ENCODE measurements at places on chromosomes 12 and 14.

DNA sequence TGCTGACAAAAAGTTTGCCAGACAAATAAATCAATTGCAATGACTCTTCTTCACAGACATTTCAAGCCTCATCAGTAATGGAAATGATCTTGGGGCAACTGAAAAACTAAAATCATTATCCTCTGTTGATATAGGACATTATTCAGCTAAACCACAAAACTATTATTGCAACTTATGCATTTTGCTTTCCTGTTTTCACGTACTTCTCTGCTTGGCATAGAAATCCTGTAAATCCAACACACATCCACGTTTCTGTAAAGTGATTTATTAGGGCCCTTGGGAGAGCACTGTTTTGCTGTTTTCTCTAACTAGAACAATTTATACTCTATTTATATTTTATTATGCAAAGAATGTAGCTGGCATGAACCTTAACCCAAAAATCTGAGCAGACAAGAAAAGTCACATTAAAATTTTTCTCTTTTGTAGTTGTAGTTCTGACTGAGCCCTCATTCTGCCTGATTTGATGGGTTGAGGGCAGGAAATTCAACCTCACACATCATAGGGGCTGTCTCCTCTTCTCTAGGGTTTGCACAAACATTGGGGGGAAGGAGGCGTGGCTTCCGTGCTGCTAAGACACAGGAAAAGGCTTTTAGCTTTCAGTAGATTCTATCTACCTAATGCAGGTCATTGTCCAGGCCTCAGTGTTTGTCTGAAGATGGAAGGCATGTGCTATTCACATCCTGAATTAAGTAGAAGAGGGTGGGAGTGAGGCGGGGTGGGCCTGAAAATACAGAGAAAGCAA lies 11.5 kb upstream of the NUP107 start:
- peak; percentile 39 for DNase-seq

DNA sequence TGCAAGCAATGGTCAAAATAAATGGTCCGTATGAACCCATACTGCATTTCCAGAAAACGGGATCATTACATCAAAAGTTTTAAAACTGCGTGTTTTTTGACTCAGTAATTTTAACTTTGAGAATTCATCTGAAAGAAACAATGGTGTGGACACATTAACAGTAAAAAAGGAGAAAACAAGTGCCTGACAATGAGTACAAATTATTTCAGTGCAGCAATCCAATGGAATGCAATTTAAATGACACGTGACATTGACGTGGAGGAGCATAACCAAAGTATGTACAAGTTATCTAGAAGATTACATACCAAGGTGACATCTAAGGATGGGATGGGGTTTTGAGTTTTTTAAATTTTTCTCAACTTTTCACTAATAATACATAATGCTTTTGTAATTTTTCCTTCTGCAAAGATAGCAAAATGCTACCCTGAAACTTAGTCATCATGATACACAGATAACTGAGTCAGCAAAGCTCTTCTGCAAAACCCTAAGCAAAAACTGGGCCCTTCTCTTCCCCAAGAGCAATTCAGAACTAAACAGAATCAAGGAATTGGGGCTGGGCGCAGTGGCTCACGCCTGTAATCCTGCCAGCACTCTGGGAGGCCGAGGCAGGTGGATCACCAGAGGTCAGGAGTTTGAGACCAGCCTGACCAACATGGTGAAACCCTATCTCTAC lies 20.4 kb downstream of the HNRNPC start:
- DNase-seq = no peak

- no peak for DNase-seq
These were observed 125.9 kb downstream of the ALX1 start for GRCh38 chr12:85405781-85406522.

DNA sequence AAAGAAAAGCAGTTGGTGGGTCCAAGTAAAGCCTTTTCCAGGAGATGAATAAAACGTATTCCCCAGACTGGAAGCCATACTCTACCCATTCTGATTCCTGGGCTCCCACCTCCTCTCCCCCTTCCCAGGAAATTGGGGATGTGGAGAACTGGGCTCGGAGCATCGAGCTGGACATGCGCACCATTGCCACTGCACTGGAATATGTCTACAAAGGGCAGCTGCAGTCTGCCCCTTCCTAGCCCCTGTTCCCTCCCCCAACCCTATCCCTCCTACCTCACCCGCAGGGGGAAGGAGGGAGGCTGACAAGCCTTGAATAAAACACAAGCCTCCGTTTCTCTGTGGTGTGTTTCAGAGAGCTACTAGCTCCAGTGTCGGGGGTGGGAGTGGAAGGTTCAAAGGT lies 822 bp upstream of the RDH5 start:
- DNase-seq = no peak

GRCh38 chr12:80756875-80757274 lies 40.2 kb downstream of the MYF5 start:
- no peak for DNase-seq

GRCh38 chr12:96093543-96094196 lies 58.3 kb upstream of the LTA4H start:
- DNase-seq = no peak

DNA sequence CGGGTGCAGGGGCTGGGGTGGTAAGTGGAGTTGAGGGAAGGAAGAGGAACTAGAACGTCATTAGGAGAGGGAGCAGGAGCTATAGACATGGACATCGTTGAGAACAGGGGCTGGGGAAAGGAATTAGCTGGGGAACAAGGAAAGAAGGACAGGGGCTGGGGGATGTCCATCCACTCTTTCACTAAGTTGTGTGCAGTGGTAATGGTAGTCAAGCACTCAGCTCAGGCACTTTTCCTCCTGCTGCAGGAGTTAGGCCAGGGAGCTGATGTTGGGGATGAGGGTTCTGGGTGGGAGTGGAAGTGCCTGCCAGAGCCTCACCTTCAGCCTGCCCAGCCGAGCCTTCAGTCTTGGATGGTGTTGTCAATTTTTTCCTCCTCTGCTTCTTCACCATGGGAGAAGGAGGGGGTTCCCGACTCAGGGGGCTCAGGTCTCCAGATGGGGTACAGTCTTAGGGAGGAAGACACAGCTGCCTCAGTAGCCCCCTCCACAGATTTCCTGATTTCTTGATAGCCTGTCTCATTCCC lies 9.2 kb downstream of the AGAP2 start:
- DNase-seq = no peak

GRCh38 chr12:18864900-18865561 lies 127.1 kb downstream of the CAPZA3 start:
- DNase-seq = no peak

GRCh38 chr12:43290836-43291235 lies 261.2 kb downstream of the ADAMTS20 start:
- DNase-seq = no peak

DNA sequence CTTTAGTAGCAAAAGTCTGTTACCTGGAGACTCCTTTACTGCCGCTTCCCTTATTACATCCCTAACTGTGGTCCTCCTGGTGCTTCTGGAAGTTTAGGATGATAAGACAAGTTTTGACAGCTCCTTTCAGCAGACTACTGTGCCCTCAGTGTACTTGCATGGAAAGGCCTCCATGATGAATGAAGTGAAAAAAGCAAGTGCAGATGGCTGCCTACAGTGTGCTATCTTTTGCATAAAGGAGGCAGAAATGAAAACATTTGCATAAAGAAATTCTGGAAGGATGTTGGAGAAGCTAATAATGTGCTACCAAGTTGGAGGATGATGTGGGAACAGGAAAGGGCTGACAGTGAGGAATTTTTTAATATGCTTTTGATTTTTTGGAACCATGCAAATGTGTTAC lies 4.5 kb downstream of the TCTN2 start:
- DNase-seq = no peak

GRCh38 chr12:114409852-114410600 lies 4.1 kb upstream of the TBX5 start:
- no peak for DNase-seq

DNA sequence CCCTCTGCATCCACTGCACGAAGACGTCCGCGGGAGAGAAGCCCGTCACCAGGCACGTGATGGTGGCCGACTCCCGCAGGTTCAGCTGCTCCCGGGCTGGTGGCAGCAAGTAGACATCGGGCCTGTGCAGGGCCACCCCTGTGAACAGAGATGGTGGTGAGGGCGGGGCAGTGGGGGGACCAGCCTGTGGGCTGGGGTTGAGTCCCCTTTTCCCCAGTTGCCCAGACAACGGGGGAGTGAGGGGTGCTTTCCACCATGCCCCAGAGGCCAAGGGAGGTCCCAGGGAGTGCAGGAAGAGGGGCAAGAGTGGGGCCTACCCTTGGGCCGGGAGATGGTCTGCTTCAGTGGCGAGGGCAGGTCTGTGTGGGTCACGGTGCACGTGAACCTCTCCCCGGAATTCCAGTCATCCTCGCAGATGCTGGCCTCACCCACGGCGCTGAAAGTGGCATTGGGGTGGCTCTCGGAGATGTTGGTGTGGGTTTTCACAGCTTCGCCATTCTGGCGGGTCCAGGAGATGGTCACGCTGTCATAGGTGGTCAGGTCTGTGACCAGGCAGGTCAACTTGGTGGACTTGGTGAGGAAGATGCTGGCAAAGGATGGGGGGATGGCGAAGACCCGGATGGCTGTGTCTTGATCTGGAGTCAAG lies 328.3 kb downstream of the TMEM121 start:
- DNase-seq = peak; percentile 12

DNA sequence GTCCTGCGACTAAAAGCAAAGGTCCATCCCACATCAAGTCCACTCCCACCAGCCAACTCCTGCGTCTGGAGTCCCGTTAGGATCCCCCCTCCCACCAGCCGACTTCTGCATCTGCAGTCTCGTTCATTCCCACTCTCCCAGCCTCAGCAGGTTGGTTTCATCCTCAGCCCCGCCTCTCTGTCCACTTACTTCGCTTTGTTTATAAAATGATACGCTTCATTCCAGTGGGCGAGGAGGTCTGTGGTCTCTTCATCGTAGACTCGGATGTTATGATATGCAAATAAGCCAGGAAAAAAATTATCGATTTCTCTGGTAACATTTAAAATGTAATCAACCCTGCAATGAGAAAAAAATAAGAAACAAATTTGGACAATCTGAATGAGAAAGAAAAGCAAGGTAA lies 56.8 kb downstream of the SSH1 start:
- DNase-seq = no peak

DNA sequence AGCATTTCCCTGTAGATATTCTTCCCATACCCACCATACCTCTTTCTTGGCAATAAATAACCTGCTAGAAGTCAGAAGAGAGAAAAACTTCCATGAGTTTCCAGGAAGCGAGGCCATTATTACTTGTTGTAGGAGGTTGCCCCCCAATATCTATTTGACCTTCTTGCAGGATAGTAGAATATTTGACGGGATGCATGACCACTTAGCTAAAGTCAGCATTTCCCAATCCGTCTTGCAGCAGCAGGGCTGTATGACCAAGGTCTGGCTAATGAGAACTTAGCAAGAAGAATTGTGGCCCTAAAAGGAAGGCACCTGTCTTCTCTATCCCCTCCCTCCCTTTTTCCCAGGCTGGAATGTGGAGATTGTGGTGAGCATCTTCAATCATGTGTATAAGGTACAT lies 51.5 kb downstream of the NINJ2 start:
- no peak for DNase-seq

DNA sequence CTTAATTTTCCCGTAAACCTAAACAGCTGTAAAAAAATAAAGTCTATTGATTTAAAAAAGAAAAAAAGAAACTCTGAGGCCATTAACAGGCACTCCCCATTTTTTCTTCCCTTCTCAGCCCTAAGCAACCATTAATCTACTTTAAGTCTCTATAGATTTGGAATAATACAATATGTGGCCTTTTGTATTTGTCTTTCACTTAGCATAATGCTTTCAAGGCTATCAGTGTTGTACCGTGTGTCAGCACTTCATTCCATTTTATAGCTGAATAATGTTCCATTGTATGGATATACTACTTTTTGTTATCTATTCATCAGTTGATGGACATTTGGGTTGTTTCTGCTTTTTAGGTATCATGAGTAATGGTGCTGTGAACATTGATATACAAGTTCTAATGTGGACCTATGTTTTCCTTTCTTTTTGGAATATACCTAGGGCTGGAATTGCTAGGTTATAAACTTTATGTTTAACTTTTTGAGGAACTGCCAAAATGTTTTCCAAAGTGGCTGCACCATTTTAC lies 15.7 kb downstream of the CREBL2 start:
- no peak for DNase-seq

DNA sequence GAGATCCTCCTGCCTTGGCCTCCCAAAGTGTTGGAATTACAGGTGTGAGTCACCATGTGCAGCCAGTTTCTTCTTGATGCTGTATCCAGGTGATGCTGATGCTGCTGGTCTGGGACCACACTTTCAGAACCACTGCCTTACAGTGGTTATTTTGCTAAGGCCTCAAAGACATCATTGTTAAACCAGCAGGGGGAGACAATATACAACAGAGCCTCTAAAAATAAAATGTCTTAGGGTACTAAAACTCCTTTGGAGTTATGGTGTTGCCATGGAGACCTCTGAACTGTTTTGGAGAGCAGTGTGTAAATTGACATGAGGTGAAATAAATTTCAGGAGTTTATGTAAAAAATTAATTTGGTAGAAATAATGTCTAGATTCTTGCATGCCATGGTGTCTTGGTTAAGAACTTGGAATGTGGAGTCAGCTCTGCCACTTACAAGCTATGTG lies 1.1 kb upstream of the ARG2 start:
- DNase-seq = peak; percentile 9

DNA sequence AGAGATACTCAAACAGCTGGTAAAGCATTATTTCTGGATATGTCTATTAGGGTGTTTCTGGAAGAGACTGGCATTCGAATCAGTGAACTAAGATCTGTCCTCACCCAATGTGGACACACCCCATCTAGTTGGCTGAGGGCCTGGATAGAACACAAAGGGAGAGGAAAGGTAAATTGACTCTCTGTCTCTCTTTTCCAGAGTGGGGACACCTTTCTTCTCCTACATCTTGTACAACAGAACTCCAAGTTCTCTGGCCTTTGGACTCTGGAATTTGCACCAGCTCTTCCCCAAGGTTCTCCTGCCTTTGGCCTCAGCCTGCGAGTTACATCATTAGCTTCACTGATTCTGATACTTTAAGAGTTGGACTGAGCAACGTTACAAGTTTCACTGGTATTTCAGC lies 1253.9 kb downstream of the SLC16A7 start:
- DNase-seq = no peak

- DNase-seq = no peak
These were observed 82.6 kb upstream of the USP44 start for GRCh38 chr12:95633732-95634465.

DNA sequence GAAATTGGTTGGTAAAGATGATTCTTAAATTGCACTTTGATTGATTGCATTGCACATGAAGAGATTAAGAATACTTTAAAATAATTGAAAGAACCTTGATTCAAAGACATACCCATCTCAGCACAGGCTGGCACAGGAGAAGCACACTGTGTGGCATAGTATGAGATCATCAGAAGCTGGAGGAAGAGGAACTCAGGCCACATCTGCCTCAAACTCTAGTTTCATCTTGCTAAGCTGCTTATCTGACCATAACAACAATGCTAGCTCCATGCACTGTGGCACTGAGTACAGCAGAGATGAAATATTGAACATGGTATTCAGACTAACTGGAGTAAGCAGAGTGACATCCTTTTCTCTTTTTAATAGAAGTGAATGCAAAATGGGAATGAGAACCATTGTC lies 99.1 kb downstream of the TBC1D30 start:
- no peak for DNase-seq

GRCh38 chr14:68442828-68443629 lies 349.8 kb downstream of the ZFP36L1 start:
- no peak for DNase-seq
